ENCODE measurements at places on chromosomes 3 and 15.

DNA sequence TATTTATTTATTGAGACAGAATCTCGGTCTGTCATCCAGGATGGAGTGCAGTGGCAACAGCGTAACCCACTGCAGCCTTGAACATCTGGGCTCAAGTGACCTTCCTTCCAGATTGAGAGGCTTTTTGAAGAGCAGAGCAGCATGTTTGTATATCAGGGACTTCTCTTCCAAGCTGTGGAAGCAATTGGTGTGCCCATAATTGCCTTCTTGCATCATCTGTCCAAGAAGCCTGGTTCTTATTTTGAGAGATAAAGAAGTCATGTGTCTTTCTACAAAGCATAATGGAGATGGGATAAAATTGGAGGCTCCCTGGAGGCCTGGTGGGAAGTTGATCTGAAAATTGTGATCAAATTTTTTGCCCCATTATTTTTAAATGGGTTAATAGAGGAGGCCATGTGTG is 183.8 kb upstream of the MCTP2 start:
- no peak for DNase-seq

DNA sequence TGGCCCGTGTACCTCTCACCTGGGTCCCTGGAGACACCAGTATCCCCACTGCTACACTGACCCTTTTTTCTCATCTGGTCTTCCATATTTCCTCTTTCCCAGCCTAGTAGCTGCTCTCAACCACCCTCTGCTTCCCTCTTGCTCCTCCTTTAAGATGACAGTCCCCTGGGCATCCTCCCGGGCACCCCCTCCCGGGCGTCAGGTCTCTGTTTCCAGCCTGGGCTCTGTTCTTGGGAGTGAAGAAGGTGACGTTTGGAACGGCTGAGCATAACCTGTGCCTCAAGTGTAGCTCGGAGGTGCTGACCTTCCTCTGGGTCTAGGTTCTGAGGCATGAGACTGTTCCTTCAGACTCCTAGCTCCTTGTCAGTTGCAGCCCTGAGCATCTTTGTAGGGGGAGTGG is 101.2 kb downstream of the VGLL4 start:
- no peak for DNase-seq

DNA sequence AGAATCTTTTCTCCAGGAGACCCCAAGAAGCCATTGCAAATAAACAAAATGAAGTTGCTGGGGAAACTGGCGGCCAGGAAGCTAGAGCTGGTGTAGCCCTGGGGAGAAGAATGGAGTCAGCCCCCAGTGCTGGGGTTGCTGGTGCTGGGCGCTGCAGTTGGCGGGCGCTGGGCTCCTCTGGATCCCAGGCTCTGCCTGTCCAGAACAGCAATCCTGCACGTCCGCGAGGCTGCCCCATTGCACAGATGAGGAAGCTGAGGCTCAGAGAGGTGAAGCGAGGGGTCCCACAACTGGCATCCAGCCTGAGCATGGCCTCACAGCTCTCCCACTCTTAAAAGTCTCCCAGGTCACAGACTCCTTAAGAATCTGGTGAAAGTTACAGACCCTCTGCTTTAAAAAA is 161.1 kb downstream of the OR4M2 start:
- no peak for DNase-seq

DNA sequence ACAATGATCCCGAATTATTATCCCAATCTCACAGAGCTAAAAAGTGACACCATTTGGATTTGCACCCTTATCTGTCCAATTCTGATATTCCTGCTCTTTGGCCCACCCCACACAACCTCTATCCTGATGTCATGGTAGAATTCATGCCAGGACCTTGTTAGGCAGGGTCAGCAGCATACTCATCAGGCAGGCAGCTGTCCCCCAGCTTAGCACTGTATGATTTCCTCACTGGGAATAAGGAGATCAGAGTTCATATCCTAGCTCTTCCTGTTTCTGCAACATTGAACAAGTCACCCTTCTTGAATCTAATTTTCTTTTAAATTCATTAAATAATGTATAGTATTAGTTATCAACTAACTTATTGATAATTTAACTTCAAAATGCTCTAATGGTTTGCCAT is 12.0 kb upstream of the C3orf80 start:
- DNase-seq = no peak

DNA sequence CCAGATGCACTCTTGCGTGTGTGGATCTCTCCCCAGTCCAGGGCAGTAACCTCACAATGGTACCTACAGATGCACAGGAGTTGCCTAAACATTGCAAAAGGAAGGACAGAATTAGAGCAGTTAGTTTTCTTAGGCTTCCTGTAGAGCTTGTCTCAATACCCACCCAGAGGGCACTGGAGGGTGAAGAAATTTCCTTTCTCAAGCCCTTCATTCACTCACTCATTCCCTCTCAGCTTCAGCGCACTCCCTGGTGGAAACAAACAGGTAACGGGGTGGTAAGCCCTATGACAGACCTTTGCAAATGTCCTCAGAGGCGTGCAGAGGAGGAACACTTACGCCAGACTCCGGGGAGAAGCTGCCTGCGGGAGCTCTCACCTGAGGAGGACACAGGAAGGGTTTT is 267.4 kb upstream of the HES1 start:
- no peak for DNase-seq

DNA sequence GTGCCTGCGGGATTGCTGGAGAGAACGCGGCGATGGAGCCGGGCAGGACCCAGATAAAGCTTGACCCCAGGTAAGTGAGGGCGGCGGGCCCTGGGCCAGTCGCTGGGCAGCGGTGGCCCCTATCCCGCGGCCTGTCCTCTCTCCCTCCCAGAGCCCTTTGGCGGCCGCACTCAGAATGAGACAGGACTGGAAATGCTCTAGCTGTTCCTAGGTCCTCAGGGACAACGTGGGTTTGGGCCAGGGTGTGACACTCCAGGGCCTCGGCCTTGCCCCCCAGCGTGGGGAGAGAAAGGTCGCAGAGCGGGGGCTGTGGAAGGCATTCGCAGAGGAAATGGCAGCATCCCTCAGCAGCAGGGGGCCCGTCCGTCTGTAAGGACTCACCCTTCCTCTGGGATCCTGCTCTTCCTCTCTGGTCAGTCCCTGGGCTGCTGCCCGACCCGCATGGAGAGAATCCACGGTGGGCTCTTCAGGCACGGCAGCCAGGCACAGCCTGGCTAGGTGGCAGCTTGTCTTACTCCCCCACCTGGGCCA is 412 bp downstream of the SLC51A start:
- no peak for DNase-seq

Data from stimulated activated CD4-positive, alpha-beta T cell treated with anti-CD3 and anti-CD28 coated beads, Interleukin-1b, Interleukin-23, amount 100 ng/mL, for 48 hours (primary cell).